NCI-H1105 (cell line): ENCODE measurements at places on chromosomes 1 and 21.

GRCh38 chr1:19387045-19387467, 74.9 kb downstream of the SLC66A1 start:
- no peak for DNase-seq

DNA sequence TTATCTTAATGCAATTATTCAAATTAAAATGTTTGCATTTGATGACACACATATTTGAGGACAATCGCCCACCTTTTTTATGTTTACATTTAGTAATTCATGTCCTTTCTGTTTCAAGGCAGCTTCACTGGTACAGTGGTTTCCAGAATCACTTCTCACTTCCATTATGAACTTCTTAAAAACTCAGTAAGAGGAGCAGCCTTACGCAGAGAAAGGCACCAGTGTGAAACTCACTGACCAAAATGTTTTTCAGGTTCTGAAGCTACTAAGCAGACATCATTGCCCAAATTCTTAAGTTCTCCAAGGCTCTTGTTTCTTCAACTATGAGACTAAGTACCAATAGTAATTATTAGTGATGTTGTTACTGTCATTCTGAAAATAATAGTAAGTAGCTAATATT, 353.1 kb upstream of the CXADR start:
- no peak for DNase-seq

DNA sequence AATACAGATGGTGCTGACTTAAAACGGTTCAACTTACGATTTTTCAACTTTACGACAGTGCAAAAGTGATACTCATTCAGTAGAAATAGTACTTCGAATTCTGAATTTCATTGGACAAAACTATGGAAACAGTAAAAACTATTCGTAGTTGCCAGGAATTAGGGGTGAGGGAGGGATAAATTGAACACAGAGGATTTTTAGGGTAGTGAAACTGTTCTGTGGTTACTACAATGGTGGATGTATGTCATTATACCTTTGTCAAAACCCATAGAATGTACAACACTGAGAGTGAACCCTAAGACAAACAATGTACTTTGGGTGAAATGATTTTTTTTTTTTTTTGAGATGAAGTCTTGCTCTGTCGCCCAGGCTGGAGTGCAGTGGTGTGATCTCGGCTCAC, 7.5 kb downstream of the DDR2 start:
- DNase-seq, result no peak

GRCh38 chr1:155167166-155168104, 5.7 kb downstream of the KRTCAP2 start:
- peak; percentile 90 for DNase-seq

DNA sequence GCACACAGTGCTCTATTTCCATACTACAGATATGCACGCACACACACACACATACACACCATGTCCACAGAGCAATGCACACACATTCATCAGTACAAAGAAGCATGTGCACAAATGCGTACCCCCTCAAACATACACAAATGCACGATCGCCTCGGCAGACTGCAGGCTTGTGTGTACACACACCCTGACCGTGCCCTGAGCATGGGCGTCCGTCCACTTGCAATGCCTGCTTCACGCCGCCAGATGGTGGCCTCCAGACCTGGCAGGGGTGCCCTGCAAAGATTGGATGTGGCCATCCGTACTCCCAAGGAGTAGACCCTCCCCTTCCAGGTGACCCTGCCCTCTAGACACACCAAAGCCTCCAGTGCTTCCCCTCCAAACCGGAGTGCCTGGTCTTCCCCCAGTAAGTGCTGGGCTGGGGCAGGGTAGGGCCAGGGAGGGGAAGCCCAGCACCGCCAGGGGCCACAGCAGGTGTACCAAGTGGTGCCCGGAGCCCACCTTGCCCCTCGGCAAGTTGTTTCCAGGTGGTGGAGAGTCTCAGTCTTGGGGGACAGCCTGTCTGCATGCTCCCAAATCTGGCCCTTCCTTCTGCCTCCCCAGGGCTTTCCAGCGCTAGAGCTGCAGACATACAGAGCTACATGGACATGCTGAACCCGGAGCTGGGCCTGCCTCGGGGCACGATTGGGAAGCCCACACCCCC, 20.6 kb downstream of the ESPN start:
- DNase-seq, result no peak

DNA sequence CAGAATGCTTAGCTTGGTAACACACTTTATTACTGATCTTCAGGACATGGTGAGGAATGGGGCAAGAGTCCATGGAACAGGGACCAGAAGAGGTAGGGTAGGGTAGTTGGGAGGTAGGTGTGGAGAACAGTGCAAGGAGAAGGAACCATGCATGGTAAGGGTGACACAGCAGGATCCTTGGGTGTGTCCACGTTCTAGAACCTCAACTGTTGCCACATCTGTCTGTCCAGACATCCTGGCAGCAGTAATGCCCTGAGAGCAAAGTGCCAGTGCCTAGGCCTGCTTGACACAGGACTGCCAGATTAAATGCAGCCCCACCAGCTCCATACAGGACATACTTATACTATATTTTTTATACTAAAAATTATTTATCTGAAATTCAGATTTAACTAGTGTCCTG, 13.9 kb downstream of the DMAP1 start:
- no peak for DNase-seq

GRCh38 chr1:186122837-186123236, 252.2 kb downstream of the TPR start:
- DNase-seq, result no peak

DNA sequence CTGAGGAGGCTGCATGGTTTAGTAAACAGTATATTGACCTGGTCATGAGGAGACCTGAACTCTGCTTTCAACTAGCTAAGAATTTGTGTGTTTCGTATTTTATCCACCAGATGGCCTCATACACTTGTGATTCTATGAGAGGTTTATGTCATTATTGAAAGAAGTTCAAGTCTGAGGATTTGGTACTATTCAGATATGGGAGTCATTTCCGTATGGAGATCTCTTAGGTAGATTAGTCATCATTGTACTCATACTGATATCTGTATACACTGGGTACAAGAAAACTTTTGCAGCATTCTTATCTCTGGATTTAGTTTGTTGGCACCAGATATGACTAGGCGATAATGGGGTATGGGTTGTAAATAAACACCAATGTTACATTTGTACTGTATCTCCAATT, 26.6 kb downstream of the ATF6 start:
- peak; percentile 52 for DNase-seq

DNA sequence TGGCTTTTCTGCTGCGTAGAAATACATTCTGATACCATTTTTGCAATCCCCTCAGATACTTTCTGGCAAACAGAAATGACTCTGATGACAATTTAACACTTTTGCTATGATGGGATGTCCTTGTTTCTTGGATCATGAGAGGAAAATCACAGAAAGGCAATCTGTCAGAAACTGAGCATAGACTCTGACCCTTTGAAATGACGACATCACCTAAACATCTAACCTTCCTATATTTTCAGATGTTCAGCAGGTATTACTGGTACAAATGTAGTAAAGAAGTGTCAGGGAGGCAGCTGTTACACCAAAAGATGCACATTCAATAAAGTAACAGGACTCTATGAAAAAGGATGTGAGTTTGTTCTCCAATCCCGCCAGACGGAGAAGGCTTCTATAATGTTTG, 13.2 kb downstream of the CLCA1 start:
- no peak for DNase-seq

DNA sequence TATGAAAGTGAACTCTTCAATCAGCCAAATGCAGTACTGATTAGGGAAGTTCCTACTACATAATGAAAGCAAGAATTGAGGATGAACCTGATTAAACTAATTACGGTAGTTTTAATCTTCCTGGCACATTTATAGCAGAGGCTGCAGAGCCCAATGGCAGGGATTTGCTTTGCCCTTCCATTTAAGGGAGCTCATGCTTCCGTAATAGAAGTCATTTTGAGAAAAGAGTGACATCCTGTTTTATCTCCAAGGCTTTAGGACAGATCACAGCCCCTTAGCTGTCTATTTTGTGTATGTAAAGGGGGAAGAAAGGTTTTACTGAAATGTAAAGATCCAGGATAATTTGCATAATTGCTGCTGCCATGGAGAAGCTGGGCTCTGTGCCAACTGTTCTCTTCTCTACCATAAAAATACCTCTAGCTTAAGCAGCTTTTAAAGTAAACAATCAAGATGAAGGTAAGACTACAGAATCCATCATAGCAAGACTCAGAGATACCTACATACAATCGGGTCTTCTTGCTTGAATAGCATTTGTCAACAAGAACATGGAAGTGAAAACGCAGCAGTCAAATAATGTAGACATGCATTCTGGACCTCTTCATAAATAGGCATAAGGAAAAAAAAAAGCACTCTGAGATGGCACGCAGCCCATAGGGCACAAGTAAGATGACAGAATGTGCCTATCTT, 62.5 kb downstream of the ASH1L start:
- DNase-seq, result peak; percentile 86

DNA sequence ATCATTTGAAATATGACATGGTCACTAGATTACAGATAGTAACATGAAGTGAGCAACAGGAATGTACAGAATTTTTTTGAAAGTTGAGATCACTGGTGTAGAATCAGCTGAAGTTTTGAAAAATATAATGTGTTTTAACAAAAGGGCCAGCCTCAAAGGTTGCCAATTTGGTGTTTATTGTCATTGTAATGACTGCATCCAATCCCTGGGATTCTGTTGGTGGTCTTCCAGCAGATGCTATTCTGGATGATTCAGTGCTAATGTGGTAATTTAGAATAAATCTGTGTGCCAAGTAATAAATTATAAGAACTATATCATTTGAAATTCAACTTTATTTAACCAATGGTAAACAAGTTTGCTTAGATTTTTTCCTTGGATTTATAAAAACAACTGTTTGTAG, 436.4 kb upstream of the PKN2 start:
- DNase-seq, result no peak

- DNase-seq, result no peak
Observed at GRCh38 chr1:193060406-193060805, 994 bp downstream of the RO60 start.

GRCh38 chr1:64229307-64229706, 25.9 kb downstream of the UBE2U start:
- peak; percentile 40 for DNase-seq

GRCh38 chr1:93699049-93699384, 17.4 kb upstream of the BCAR3 start:
- DNase-seq, result no peak

DNA sequence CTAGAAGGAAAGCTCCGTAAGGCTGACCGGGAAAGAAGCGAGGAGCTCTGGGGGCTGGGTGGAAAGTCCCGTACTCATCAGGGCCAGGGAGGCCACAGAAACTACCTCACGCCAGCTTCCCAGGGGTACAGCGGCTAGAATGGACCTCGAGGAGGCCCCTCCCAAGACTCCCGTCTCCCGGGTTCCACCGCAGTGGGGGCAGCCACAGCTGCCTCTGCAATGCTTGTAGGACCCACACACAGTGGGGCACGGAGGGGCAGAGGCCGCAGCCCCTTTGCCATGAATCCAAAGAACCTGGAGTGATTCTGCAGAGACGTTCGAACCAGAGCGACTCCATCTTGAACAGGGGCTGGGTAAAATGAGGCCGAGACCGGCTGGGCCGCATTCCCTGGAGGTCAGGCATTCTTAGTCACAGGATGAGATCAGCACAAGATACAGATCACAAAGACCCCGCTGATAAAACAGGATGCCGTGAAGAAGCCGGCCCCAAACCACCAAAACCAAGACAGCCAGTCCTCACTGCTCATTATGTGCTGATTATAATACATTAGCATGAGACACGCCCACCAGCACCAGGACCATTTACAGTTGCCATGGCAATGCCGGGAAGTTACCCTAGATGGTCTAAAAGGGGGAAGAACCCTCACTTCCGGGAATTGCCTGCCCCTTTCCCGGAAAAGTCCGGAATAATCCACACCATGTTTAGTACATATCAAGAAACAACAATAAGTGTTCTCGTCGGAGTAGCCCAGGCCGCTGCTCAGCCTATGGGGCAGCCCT, 1.6 kb upstream of the ANKRD65 start:
- no peak for DNase-seq

GRCh38 chr1:211332036-211332616, 5.5 kb downstream of the TRAF5 start:
- no peak for DNase-seq

- DNase-seq, result no peak
Observed at GRCh38 chr21:33290441-33290840, 24.3 kb downstream of the IL10RB start.

DNA sequence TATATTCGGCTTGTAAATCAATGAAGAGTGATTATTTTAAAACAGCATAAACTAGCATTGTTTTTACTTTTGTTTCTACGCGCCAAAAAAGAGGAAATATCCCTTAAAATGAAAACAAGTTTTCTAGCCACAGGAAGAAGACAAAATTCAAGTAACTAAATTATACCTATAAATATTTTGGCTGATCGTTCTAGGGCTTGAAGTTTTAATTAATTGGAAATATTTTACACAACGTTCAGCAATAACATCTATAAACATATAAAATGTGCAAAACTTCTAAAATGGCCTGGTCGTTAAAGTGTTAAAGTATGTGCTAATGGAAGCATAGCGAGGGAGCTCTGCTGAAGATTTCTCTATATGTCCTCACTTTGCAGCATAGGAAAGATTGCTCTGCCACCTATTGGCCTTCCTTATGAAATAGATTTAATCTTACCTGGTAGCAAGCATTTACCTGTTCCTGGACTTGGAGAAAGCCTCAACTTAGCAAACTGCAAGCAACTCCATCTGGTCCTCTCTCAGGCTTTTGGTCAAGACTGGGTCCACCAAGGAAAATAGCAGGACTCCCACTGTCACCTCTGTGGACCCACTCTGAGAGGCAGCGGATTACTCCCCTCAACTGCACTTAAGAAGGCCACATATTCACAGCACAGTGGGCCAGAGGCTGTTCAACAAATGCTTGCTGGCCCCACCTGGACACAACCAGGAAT, 351.3 kb upstream of the RUNX1 start:
- peak; percentile 60 for DNase-seq

- DNase-seq, result peak; percentile 40
Observed at GRCh38 chr1:93021539-93022134, 57.4 kb upstream of the MTF2 start.

DNA sequence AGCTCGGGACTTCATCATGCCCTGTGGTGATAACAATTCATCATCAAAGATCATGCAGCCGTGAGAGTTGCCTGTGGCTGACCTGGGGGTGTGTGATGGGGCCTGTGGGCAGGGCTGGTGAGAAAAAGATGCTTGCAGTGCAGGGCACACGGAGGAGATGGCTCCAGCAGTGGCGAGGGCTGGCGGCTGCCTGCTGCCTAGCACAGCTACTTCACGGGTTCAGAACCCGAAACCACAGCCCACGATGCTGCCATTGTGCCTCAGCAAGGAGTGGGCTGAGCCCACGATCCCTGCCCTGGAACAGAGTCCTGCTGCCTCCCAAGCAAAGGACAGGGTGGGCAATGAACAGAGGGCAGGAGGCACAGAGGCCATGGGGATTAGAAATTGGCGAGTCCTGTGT, 631 bp upstream of the KRTAP10-9 start:
- DNase-seq, result no peak

- no peak for DNase-seq
Observed at GRCh38 chr1:209809611-209810010, 3.7 kb upstream of the IRF6 start.

DNA sequence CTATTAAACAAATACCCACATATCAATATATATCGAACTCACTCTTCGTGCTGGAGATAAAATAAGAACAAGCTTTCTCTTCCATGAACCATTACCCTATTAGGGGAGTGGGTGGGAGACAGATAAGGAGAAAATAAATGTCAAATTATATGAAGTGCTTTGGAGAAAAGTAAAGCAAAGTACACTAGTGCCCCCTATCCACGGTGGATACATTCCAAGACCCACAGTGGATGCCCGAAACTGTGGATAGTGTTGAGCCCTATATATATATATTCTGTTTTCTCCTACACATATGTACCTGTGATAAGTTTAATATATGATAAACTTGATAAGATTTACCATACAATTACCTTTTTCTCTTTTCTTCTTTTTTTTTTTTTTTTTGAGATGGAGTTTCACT, 54.6 kb downstream of the FH start:
- DNase-seq, result no peak
